Activated naive CD4-positive, alpha-beta T cell treated with Interleukin-2 at 50 U/mL for 16 hours (primary cell): ENCODE measurements at places on chromosomes 12 and 14.

DNA sequence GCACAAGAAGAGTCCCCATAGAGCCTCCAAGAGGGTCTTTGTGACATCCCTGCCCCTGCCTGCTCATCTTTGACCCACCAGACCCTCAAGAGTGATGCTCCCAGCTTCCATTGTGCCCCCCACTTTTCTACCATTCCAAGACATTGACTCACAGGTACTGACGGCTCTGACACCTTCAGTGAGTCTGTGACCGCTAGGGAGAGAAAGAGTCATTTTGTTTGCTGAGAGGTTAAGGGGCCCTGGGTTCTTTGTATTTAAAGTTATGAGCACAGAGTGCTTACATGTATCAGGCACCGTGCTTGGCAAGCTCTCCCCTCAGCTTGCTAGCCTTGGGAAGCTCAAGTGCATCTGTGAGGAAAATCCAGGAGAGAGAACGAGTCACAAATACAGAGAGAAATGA lies 7.1 kb upstream of the KRT82 start:
- no peak for DNase-seq

- no peak for DNase-seq
These were observed 29.6 kb downstream of the PRDM4 start for GRCh38 chr12:107731366-107731765.

DNA sequence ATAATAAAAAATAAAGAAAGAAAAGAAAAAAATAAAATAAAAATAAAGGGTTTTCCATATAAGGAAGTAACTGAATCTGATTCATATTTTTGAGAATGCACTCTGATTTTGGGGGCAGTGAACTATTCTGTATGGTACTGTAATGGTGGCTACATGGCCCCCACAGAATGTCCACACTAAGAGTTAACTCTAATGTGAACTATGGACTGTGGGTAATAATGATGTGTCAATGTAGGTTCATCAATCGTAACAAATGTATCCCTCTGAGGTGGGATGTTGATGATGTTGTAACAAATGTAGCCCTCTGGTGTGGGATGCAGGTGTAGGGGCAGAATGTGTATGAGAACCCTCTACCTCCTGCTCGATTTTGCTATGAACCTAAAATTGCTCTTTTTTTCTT lies 13.8 kb downstream of the KRT8 start:
- no peak for DNase-seq

GRCh38 chr12:25985316-25986175 lies 27.1 kb downstream of the RASSF8 start:
- no peak for DNase-seq

GRCh38 chr12:126891789-126892188 lies 1375.2 kb upstream of the TMEM132C start:
- no peak for DNase-seq

DNA sequence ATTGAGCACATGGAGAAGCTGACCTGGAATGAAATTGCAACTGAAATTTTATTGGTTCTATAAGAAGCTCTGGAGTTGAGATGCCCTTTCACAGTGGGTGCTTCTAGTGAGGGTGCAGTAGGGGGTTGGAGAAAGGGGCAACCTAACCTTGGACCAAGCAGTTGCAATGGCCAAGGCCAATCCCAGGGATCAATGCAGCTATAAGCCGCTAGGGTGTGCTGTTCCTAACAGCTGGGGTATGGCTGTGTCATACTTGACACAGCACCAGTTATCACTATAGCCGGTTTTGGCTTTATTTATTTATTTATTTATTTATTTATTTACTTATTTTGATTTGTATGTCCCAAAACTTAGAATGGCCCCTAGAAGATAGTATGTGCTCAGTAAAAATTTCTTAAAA lies 505.9 kb downstream of the FLRT2 start:
- no peak for DNase-seq

- DNase-seq = no peak
These were observed 125.2 kb upstream of the RFLNA start for GRCh38 chr12:124169577-124170284.

- DNase-seq = no peak
These were observed 33.7 kb downstream of the LRCOL1 start for GRCh38 chr12:132576701-132577100.

DNA sequence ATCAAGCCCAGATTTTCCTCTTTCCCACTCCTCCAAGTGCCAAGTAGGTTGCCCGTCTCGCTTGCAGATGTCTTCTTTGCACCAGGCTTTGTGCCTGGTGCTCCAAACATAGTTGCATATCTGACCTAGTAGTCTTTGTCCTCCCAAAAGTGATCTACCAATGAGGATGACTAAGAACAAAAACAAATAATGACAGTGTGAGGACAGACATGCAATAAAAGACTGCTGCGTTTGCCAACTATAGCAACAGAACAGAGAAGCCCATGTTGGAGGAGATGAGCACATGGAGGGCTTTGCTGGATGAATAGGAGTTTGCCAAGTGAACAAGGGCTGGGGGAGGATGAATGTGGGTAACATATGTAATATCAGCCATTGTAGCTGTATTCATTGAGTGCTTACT lies 15.6 kb downstream of the DTX1 start:
- no peak for DNase-seq

GRCh38 chr12:117387832-117388231 lies 26.4 kb upstream of the NOS1 start:
- no peak for DNase-seq

- DNase-seq = no peak
These were observed 60.4 kb upstream of the ARID2 start for GRCh38 chr12:45669093-45669492.

- DNase-seq = peak; percentile 77
These were observed at the start of gene SCARB1 for GRCh38 chr12:124863416-124864325. TSS of gene SCARB1 (minus strand) at chr12:124863864. CDS start at chr12:124863720, 144 bp downstream.

DNA sequence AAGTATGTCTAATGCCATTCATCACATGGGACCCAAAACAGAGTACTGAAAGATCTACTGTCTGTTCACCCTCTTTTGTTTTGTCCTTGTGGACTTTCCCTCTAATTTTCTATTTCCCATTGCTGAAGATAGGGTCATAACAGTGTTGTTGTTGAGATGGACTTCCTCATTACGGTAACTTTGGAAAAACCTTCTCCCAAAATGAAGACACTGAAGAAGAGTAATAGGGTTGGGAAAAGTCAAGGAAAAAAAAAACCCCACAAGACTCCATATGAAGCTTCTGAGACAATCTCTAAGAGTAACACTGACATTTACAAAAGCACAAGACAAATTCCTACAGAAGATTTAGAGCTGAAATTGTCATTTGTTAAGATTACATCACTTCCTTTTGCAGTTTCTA lies 36.7 kb downstream of the EXOC5 start:
- DNase-seq = no peak

- no peak for DNase-seq
These were observed 72.9 kb downstream of the BLTP3B start for GRCh38 chr12:100069795-100070194.

DNA sequence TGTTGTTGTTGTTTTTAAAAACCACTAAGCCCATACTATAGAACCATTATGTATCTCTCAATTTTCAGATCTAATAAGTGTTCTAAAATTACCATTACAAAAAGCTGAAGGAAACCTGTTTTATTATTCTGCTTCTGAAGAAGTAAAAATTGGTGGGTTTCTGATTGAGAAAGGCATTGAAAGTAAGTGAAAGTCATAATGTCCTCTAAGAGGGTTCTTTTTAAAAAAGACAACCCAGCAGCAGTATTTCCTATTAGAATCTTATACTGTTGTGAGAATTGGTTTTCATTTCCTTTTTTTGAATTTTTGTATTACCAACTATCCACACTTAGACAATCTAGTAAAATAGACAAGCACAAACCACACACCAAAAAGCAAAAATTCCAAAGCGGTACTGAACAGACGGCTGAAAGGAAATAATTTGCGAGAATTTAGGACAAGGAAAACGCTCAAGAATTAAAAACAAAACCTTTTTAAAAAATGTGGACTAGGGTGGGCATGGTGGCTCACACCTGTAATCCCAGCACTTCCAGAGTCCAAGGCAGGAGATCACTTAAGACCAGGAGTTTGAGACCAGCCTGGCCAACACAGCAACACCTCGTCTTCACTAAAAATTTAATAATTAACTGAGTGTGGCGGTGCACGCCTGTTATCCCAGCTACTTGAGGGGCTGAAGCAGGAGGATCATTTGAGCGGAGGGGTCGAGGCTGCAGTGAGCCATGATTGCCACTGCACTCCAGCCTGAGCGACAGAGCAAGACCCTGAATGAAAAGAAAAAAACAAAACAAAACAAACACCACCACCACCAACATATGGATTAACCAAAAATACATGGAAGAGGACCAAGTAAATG lies 66.7 kb upstream of the AP4S1 start:
- DNase-seq = no peak

- DNase-seq = no peak
These were observed 19.1 kb downstream of the BBOF1 start for GRCh38 chr14:74038020-74038859.

GRCh38 chr14:47220096-47220495 lies 455.3 kb downstream of the MDGA2 start:
- no peak for DNase-seq

DNA sequence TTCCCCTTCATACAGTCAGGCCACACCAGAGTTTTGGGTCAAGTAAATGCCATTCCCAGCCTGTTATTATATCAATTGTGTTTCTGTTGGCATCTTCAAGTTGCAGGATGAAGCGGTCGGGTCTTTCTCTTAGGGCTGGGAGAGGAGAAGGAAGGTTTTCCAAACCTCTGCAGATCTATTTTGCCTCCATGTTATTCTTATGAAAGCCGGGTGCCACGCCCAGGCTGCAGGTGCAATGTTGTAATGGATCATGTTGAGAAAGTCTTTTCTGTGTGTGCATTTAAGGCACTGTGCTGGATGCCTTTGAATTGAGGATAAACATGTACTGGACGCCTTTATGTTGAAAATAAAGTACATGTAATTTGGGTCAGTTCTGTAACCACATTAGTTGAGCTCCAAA lies 164.4 kb upstream of the HIF1A start:
- DNase-seq = no peak

GRCh38 chr14:53354336-53354735 lies 201.2 kb upstream of the DDHD1 start:
- no peak for DNase-seq

DNA sequence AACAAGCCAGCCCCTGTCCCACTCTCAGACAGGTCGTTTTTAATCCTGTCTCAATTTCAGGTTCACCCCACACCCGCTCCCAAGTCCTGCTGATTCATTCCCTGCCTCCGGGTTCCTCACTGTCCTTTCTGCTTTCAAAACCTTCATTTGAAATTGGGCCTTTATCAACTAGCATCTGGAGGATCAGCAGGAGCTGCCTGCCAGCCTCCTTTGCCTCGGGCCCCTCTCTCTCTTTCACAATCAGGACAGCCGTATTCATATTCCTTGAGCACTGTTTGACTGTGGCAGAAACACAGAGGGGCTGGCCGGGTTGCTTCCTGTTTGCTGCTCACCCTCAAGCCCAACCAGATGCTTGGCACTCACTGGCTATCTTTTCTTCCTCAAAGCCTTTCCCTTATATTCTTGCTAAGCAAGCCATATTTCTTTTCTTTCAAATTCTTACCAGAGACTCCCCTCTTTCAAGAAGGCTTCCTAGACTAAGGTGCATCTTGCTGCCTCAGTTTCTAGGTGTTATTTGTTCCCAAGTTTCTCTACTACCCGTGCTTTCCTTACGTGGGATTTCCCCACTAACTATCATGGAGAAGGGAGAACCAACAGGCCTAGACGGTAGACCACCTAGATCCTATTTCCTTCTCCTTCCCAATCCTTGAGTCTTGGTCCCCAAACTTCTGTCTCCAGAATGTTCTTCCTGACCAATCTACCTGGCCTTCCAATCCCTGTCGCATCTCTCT lies 3.0 kb downstream of the GALNT6 start:
- no peak for DNase-seq

DNA sequence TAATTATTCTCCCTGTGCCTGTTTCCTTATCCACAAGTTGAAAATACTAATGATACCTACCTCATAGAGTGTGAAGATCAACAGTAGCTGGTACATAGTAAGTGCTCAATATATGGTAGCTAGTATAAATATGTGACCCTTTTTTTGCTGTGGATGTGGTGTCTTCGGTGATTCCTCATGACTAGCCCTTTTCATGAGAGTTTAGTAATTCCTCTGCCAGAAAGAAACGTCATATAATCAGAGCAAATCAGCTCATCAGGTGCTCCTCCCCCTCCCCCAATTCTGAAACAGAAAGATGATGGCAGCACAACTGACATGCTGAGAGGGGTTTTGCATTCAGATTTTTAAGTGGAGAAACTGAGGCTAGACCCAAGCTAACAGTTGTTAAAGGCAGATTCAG lies 210.8 kb downstream of the SLC41A2 start:
- no peak for DNase-seq

GRCh38 chr14:69632593-69633151 lies 21.3 kb downstream of the SUSD6 start:
- no peak for DNase-seq

- no peak for DNase-seq
These were observed 39.5 kb downstream of the TESPA1 start for GRCh38 chr12:54945082-54945481.

- no peak for DNase-seq
These were observed 285.8 kb downstream of the NRXN3 start for GRCh38 chr14:78455896-78456435.

- no peak for DNase-seq
These were observed 64.0 kb upstream of the ARHGAP5 start for GRCh38 chr14:32013083-32013482.

GRCh38 chr12:51832354-51833107 lies 16.0 kb downstream of the FIGNL2 start:
- DNase-seq = no peak
